ENCODE measurements at places on chromosomes 1 and 21. TPM values are rescaled to one million over a fixed set of nuclear protein-coding genes. Genes with fewer than 3 reads are reported as not detected.

The RBP7 gene
- total RNA-seq: not detected

The RNU1-1 gene
- total RNA-seq: 820 TPM

The BGLAP gene
- total RNA-seq: 2.2 TPM

DNA sequence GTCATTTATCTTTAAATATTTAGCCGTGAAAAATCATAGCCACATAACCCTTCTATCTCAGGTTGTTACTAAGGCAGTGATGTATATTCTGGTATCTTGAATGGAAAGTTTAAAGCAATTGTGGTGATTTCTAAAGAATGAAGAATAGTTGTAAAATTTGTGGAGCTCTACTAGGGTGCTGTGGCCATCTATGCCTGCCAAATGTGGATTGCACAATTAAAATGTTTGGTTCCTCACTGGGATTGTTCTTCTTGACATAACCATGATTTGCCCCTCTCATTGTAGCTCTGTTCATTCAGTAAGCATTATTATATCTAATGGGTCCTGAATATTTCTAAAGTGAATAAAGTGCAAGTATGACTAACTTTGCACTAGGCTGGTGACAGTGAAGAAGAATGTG lies 50.1 kb downstream of the AK4 start:
- no peak overlapping the region for H3K27ac ChIP-seq
- H3K36me3 ChIP-seq: peaks cover 33% of the 10 kb centered on the region
- H3K27me3 ChIP-seq: peaks cover 4% of the 10 kb centered on the region
- H3K4me1 ChIP-seq: peaks cover 8% of the 10 kb centered on the region
- no peak for DNase-seq
- no peak overlapping the region for H3K4me3 ChIP-seq

- DNase-seq: no peak
- no peak overlapping the region for H3K27ac ChIP-seq
These were observed 5.0 kb downstream of the RNU1-2 start for GRCh38 chr1:16900751-16901150.

DNA sequence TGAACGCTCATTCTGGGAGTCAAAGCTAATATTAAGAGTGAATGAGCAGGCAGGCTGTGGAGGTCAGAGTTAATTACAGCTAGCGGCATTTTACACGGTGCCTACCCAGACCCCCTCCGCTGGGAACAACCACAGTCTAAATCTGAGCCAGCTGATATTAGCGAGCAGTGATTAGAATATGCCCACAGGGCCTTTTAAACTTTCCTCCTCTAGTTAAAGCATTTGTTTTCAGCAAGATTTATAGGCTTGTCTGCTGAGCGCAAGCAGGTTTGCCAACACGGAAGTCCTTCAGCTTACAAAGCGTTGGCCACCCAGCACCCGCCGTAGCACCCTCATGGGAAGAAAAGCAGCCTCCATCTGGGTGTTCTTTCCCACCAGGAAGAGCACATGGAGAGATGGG lies 72.1 kb downstream of the LMX1A start:
- H3K27ac ChIP-seq: no peak overlapping the region
- H3K27me3 ChIP-seq: peaks cover 11% of the 10 kb centered on the region
- no peak overlapping the region for H3K4me3 ChIP-seq
- DNase-seq: no peak

GRCh38 chr1:64960731-64961130 lies 5.6 kb downstream of the JAK1 start:
- peaks cover 10% of the 10 kb centered on the region for H3K36me3 ChIP-seq
- peaks cover 64% of the 10 kb centered on the region for H3K4me1 ChIP-seq
- no peaks in the 10 kb centered on the region for H3K27me3 ChIP-seq
- no peak for DNase-seq
- H3K27ac ChIP-seq: peak overlapping the region; percentile 72
